Stimulated activated CD8-positive, alpha-beta memory T cell treated with anti-CD3 and anti-CD28 coated beads, Interleukin-2, amount 100 ng/mL, for 48 hours (primary cell): ENCODE measurements at places on chromosomes 16 and 17.

- DNase-seq: no peak
Measured at GRCh38 chr16:51941412-51941811, 605.5 kb downstream of the TOX3 start.

DNA sequence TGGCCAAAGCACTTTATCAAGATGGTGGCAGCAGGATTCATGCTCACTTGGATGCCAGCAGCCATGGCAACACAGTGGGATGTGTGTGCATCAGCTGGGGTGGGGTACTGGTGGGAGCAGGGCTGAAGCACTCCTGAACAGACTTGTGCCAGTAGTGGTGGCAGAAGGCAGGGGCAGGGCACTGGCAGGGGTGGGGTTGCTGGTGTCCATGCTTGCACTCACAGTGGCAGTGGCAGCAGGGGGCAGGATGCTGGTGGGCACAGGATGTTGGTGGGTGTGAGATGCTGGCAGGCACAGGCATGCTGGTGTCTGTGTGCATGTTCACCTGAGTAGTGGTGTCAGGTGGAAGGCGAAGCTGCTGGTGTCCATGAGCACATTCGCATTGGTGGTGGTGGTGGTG lies 161.0 kb upstream of the PMFBP1 start:
- no peak for DNase-seq

GRCh38 chr16:28261942-28262341 lies 30.4 kb upstream of the SBK1 start:
- DNase-seq: no peak

DNA sequence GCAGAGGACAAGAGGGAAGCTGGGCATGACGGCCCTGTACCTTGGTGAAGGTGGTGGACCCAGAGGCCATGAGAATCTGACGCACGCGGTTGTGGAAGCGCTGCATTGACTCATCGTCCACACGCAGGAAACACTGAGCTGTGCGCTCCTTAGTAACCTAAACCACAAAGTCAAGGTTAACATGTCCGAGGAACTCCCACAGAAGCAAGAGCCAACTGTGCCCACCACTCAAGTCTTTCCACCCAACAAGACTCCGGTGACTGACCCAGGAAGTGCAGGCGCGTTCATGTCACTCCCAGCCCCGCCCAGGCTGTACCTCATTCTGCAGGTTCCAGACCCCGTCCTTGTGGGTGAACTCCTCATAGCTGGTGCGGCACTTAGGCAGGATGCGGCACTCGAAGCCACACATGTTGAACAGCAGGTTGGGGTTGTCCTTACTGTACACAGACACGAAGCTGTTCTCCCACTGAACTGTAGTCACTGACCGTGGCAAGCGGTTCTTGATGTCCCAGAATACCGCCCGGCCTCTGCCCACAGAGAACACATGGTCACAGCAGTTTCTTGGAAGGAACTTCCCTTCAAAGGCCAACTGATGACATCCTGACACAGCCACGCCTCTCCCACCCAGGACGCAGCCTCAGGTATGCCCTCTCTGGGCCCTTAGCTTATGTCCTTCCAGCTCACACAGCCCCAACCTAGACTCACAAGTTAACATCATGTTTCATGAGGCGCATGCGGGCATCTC lies 11.5 kb downstream of the PRPF8 start:
- DNase-seq: no peak

GRCh38 chr17:57021226-57021940 lies 43.5 kb downstream of the SCPEP1 start:
- DNase-seq: no peak

GRCh38 chr17:34764716-34765115 lies 185.3 kb downstream of the TMEM132E start:
- no peak for DNase-seq

DNA sequence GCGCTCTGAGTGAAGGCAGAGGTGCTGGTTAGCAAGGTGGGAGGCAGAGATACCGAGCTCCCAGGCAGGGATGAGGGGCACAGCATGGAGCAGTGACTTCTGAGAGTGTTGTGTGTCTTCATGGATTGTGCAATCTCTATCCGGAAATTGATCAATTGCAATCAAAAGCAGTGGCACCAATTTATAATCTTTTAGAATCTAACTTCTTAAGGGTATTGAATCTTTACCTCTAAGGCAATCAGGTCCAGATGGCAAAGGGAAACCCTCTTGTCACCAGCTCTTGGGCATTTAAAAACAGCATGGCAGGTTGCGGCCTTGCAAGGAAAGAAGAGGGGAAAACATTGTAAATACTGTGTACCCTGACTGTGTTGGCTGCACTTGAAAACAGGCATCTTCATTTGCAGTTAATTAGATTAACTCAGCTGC lies 58.0 kb upstream of the MRTFB start:
- no peak for DNase-seq

GRCh38 chr16:80380514-80380913 lies 160.3 kb upstream of the DYNLRB2 start:
- no peak for DNase-seq

DNA sequence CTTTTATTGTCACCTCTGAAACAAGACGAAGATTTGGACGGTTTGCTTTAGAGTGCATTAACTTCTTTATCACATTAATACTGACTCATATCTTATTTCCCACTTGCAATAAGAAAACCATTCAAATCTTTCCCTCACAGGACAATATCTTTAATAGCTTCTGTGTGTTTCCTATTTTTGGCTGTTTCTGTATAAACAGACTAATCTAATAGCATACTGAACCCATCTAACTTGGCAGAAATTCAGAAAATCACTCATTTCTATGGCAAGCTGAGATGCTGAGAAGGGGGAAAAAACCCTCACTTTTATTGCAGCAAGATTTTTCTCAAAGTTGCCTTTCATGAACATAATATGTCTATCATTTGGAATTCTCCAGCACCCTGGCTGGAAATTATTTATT lies 524.9 kb downstream of the WWOX start:
- no peak for DNase-seq

- no peak for DNase-seq
Measured at GRCh38 chr16:64138621-64139020, 983.2 kb downstream of the CDH11 start.

- peak; percentile 90 for DNase-seq
Measured at GRCh38 chr16:89167425-89167941, 4.1 kb upstream of the CDH15 start.

DNA sequence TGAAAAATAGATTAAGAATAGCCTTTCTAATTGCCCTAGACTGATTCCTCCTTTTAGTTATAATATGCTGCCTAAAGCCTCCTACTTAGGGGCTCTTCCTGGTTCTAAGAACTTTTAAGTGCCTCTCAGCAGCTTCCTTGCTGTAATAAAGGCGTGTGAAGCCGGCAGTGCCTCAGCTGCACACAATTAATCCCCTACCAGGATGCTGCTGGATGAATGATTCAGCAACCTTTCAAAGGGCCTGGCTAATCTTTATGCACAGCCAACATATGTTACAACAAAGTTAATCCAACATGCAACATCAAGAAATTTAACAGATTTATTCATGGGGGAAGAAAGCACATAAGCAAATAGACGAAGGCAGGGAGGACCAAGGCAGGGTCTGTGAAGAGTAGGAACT lies 145.2 kb downstream of the PMP22 start:
- no peak for DNase-seq

- no peak for DNase-seq
Measured at GRCh38 chr16:52568983-52569690, 22.2 kb upstream of the TOX3 start.

- no peak for DNase-seq
Measured at GRCh38 chr17:7330638-7331015, 1.5 kb upstream of the NEURL4 start.

DNA sequence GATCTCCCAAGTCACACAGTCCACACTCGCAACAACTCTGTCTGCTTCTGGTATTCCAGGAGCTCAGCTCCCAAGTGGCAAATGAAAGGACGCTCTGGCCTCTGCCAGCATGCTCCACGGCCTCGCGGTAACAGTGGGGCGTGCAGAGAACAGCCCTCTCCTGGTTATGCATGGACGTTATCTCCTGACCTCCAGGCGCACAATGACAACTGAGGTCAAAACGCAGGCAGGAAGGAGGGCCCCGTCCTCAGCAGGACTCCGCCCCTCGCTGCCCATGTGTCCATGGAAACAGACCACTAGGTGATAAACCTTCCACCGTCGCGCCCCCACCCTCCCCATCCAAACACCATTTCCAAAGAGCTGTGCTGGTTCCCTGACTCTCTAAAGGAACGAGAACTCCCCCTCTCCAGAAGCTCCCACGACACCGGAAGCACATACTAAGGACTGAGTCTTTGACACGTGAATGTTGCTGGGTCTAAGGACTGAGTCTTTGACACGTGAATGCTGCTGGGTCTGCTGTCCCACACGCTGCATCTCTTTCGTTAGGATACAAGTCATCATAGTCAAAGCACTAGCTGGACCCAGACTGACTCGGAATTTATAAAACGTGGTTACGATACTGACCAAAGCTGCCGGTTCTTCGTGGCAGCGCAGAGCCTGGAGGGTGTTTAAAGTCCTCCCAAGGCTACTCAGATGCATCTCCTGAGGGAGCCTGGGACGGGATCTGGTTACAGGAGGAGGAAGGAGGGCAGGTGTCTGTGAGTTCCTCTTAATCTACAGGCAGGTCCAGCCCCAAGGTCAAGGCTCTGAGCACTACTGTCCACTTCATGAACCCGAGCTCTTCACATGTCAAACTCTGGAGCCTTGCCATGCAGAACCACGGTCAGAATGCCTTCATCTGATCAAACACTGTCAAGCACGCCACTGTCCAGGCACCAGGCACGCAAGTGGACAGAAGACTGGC lies 43.9 kb downstream of the KLHDC4 start:
- no peak for DNase-seq

DNA sequence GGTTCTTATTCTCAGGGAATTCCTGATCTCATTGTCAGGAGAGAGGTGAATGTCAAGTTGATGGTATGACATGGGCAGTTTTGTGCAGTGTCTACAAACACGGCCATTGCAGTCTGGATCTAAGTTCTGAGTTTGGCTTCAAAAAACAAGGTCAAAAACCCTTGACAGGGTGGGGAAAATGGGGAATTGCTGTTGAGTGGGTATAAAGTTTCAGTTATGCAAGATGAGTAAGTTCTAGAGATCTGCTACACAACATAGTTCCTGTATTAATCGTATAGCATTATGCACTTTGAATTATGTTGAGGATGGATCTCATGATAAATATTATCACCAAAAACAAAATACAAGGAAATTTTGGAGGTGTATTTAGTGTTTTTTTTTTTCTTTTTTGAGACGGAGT lies 36.6 kb upstream of the CARMIL2 start:
- no peak for DNase-seq

GRCh38 chr17:83124871-83125514 lies 45.6 kb downstream of the METRNL start:
- DNase-seq: no peak

GRCh38 chr16:87939562-87940423 lies 3.5 kb upstream of the CA5A start:
- DNase-seq: no peak

DNA sequence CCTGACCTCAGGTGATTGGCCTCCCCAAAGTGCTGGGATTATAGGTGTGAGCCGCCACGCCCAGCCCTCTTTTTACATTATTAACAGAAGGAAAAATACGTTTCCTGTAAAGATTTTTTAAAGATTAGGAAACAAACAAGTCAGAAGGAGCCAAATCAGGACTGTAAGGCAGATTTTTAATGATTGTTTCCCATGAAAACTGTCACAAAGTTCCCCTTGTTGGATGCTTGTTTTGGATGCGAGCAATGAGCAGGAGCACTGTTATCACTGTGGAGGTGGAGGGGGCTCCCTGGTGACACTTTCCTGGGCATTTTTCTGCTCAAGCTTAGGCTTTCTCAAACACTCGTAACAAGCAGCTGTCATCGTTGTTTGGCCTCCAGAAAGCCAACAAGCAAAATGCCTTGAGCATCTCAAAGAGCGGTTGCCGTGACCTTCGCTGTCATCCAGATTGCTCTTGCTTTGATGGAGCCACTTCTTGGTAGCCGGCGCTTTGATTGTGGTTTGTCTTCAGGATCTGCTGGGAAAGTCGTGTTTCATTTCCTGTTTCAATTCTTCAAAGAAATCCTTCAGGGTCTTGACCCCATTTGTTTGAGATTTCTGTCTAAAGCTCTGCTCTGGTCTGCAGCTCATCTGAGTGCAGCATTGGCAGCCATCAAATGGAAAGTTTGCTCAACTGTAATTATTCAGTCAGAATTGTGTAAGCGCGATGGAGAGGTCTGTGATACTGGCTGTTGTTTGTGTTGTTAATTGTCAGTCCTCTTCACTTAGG lies 128.7 kb downstream of the RPTOR start:
- DNase-seq: no peak

DNA sequence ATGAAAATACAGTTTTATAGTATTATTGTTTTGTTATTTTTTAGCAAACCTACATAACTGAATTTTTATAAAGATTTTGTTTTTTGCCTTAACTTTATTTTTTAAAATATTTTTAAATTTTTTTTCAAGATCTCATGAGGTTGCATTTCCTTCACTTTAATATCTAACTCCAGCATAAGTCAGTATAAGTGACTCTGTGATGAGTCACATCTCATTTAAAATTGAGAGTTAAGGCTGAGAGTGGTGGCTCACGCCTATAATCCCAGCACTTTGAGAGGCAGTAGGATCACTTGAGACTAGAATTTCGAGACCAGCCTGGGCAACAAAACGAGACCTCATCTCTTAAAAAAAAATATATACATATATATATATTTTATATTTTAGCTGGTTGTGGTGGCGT lies 44.0 kb downstream of the NLK start:
- no peak for DNase-seq

- DNase-seq: no peak
Measured at GRCh38 chr17:80978499-80979497, 12.8 kb upstream of the CHMP6 start.

- DNase-seq: no peak
Measured at GRCh38 chr16:25141648-25142047, 30.1 kb downstream of the LCMT1 start.

GRCh38 chr16:74903120-74903519 lies 81.8 kb downstream of the WDR59 start:
- no peak for DNase-seq

DNA sequence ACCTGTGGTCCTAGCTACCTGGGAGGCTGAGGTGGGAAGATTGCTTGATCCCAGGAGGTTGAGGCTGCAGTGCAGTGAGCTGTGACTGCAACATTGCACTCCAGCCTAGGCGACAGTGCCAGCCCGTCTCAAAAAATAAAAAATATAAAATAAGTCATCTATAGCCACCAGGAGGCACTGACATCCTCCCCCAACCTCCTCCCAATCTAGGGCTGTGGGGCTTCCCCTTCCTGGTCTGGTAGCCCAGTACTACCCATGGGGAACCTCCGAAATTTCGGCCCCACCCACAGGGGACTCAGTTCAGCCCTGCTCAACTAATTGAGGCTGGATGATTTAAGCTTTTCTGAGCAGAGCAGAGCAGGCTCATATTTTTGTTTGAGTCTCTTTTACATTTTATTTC lies 3.2 kb downstream of the ZSCAN10 start:
- DNase-seq: peak; percentile 50

DNA sequence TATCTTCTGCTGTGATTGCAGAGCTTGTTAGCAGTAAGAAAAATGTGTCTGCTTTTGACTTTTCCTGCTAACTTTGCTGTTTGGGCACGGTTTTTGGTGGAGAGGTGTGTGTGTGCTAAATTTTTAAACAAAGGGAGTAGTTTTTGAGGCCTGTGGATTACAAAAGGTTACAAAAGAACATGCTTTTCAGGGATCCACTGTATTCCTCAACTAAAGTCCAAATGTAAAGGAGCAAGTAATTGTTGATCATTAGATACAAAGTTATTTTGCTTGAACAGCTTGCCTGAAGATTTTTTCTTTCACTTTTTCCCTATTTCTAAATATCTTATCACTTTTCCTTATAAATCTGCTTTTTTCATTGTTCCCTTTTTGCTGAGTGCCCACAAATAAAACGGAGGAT lies 2.0 kb downstream of the KPNB1 start:
- no peak for DNase-seq

- DNase-seq: no peak
Measured at GRCh38 chr16:5527817-5528216, 430.2 kb upstream of the EEF2KMT start.

GRCh38 chr16:47627721-47628120 lies 166.6 kb downstream of the PHKB start:
- no peak for DNase-seq
